NCI-H1417 (cell line): ENCODE measurements at places on chromosomes 2 and 18.
A peak's percentile ranks its signal among the peaks of the same experiment; 100 is the strongest.

- no peak for DNase-seq
These were observed 25.8 kb downstream of the TCF23 start for GRCh38 chr2:27174638-27175037.

DNA sequence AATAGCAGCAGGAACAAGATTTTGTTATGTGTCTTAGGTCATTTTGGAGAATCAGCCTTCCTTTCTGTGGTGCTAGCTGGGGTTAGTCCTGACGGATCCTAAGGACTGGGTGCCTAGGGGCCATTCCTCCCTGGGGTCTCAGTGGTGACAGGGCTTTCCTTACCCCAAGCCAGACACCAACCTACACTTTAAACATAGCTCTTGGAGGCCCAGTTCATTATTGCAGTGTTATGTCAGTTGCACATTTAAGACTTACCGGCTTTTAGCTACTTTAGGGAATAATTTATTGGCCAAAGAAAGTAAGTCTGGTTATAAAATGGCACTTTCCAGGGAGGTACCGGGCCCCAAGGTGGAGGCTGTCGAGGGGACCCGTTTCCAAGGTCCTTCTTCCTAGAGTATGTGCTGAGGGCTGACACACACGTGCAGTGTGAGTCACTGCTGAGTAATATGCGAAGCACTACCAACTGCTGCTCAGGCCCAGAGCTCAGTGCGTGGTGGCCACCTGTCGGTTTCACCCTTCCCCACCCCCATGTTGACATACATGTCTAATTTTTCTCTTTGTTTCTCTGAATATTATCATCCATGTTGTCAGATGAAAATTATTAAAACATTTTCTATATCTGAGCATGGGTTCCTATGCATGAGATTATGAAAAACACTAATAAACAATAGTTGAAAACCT, 37.0 kb upstream of the GRHL1 start:
- no peak for DNase-seq

DNA sequence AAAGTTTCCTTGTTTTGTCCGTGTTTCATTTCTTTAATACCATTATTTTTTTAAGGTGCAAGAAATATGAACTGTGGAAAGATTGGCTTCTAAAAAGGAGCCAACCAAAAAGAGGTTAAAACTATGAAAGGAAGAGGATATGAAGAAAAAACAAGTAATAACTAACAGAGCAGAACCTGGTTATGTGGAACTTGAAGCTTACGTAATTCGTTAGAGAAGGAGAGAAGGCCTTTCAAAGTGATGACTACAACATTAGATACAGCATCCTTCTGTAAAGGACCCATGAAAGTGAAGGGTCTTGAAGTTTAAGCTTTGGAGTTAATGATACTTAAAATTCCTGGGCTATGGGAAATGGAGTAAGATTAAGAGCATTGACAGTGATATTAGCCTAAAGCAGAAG, 84.5 kb downstream of the ANKRD12 start:
- DNase-seq = no peak

GRCh38 chr2:183149489-183149888, 25.2 kb downstream of the NUP35 start:
- no peak for DNase-seq

DNA sequence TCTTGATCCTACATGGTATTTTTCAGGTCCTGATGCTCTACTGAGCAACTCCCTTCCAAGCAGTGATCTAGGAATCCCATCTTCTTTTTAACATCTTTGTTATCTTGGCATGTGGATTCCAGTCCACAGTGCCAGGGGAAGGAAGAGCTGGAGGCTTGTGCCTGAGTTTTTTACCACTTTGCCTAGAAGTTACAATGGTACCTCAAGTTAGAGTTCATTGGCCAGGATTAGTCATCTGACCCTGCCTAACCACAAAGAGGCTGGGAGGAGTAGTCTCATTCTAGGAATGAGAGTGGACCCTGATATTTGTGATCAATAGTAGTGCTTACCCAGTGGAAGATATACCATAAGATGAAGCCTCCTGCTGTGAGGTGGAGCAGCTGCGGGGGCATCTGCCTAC, 109.3 kb downstream of the ADCYAP1 start:
- no peak for DNase-seq

DNA sequence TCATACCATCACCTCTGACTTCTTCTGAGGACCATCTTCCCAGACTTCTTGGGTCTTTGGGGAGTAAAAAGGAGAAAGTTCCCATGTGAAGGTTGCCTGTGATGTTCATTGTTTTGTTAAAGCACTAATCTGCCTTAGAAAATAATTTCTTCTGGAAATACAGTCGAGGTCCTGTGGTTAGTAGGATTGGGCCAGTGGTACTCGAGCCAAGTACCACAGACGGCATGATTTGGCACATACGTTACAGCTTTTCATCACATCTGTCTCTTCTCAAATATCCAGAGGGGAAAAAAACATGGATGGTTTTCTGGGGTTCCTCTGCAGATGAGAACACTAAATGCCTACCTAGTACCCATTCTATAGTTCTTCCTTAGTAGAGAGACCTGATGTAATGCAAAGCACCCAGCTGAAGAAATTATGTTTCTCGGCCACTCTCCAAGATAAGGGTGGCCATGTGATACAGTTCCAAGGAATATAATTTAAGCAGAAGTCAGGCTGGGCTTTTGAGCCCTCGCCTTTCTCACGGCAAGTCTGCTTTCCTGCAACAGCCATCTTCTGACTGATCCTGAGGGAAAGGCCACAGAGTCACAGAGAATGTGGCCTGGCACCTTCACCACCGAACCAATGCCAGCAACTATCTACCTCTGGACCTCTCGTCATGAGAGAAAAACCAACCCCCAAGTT, 161.0 kb downstream of the RNF152 start:
- no peak for DNase-seq

- peak; percentile 80 for DNase-seq
These were observed 17.2 kb upstream of the RPL31 start for GRCh38 chr2:100984892-100985307.
